ENCODE measurements at places on chromosomes 4 and X.

- no peak for DNase-seq
Measured at GRCh38 chr4:86522349-86522748, 71.8 kb upstream of the PTPN13 start.

DNA sequence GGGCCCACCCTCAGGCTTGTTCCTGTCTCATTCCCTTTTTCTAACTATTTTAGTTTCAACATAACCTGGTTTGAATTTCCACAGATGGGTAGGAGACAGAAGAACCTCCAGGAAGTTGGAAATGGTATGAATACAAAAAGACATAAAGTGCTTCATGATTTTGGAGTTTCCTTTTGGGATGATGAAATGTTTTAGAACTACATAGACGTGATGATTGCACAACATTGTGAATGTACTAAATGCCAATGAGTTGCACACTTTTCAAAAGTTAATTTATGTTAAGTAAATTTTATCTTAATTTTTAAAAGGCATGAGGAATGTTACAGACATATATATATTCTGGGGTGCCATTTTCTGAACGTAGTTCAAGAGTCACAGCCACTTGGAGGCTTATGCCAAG, 41.1 kb upstream of the IBSP start:
- DNase-seq = no peak

- no peak for DNase-seq
Measured at GRCh38 chr4:90542216-90542615, 415.0 kb downstream of the CCSER1 start.

GRCh38 chrX:69424161-69424560, 80.0 kb upstream of the NALF2 start:
- no peak for DNase-seq

- no peak for DNase-seq
Measured at GRCh38 chr4:162392946-162393345, 229.1 kb upstream of the FSTL5 start.

DNA sequence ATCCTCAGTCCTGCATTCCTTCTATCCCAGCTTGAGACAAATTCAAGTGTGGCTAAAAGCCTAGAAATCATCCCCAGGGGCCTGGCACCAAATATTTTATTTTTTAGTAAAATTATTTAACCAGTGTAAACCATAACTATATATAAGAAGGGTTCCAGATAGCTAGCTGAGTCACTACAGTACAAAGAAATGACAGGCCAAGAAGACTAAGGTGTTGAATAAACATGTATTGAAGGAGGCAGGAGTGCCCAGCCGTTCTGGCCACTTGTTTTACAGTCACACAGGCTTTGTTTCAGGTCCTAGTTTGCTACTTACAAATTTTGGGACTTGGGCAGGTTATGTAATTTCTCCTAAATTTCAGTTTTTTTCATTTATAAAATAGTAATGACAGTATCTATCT, 225.9 kb upstream of the PITX2 start:
- no peak for DNase-seq

Measured in stimulated activated CD8-positive, alpha-beta memory T cell treated with anti-CD3 and anti-CD28 coated beads, Interleukin-2, amount 100 ng/mL, for 1 hour (primary cell).